ENCODE measurements at places on chromosomes 11 and 22.

DNA sequence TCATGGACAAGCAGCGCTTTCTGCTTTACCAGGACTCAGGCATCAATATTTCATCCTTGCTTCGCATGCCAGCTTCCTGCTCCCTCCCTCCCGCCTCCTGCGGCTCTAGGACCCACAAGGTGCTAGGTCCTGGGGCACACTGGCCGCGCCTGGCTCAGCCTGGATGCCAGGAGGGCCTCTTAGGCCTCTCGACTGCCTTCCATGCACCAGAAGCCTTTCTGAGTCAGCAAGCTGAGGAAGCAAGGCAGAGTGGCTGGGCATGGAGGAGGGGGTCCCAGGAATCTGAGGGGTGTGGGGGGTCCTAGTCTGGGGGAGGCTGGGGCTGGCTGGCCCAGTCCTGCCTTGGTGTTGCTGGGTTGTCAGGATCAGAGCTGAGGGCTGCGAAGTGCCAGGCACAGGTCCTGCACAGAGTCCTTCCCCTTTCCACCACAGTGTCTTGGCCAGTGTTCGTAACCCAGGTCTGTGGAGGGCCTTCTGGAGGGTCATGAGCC lies 61.0 kb upstream of the THY1 start:
- no peak for DNase-seq

DNA sequence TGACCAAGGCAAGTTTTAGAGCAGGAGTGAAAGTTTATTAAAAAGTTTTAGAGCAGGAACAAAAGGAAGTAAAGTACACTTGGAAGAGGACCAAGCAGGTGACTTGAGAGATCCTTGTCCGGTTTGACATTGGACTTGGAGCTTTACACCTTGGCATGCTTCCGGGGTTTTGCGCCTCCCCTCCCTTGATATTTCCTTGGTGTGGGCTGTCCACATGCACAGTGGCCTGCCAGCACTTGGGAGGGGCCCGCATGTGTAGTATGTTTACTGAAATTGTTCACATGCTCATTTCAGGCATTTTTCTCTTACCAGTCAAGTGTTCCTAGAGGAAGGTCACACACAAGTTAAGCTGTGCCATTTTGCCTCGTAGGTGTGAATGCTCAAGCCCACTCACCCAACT lies 19.0 kb upstream of the THRSP start:
- no peak for DNase-seq

DNA sequence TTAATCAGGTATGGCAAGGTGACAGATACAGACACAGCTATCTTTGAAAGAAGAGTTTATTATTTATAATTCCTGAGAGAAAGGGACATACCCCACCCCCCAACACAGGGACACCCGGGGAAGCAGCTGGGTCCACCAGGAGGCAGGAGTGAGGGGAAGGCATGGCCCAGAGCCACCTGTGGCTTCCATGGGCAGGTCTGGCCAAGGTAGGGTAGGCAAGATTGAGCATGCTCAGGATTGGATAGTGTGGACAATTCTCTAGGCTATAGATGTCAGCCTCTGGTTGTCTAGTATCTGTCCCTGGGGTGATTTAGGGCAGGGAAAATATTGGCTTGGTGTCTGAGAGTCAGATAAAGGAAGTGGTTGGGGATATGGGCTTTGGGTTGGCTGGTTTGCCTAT lies 27.5 kb upstream of the SMIM35 start:
- DNase-seq = peak; percentile 46

DNA sequence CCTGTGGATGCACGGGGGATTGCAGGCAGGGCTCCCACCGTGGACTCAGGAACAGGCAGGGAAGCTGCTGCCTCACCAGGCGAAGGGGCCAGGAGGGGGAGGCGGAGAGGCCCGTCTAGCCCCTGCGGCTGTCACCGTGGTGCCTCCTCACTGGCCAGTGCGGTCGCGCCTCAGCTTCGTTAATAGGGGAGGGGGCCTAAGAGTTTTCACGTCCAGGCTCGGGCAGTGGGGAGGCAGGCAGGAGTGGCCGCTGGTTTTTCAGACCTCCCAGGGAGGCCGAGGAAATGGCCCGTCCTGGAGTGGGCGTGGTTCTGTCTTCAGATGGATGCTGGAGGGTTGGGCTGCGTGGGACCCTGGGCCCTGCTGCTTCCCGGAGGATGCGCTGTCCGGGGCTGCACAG lies 91.1 kb upstream of the B3GAT1 start:
- no peak for DNase-seq

GRCh38 chr11:75261902-75262361 lies 21.4 kb downstream of the TPBGL start:
- DNase-seq = no peak

DNA sequence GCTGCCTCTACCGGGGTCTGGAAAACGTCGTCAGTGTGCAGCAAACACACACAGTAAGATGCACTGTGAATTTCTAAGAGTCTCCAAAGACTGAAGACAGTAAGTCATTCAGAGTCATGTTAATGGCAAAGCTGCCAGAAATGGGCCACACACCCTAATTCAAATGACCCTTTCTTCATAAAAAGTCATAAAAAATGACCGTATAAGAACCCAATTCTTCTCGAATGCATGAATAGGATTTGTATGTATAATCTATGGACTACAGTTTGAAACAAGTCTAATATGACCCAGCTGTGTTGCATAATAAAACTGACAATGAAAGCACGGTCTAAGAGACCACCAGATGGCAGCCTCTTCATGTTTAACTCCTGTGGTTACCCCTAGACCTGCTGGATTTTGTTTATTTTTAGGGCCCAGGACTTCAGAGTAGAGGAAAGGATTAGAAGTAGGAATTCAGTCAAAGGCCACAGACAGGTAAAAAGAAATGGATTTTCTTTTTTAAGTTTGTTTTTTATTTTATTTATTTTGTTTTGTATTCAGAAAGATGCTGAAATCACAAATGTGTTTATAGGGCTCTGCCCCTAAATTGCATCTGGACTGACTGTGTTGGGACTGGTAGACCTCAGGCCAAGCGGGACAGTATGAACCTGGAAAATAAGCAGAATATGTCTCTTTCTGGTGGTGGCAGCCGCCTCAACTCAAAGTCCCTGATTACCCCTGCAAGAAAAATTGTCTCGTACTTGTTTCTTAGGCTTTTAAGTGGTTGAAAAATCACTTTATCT lies 32.1 kb upstream of the SLC5A12 start:
- DNase-seq = peak; percentile 40
